Esophagus squamous epithelium (tissue), 5 donors: ENCODE measurements at places on chromosomes 2 and 18.

GRCh38 chr18:79526468-79527460 is 131.0 kb downstream of the NFATC1 start:
- DNase-seq = no peak

DNA sequence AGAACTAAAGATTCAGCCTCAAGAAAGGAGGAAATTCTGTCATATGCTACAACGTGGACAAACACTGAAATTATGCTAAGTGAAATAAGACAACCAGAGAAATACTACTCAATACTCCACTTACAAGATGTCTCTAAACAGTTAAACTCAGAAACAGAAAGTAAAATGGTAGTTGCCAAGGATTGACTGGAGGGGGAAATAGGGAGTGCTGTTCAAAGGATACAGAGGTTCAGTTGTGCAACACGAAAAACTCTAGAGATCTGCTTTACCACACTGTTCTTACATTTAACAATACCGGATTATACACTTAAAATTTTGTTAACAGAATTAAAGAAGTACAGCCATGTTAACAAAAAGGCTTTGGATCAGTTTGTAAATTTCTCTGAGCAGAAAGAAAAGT is 39.8 kb upstream of the C2orf15 start:
- no peak for DNase-seq

DNA sequence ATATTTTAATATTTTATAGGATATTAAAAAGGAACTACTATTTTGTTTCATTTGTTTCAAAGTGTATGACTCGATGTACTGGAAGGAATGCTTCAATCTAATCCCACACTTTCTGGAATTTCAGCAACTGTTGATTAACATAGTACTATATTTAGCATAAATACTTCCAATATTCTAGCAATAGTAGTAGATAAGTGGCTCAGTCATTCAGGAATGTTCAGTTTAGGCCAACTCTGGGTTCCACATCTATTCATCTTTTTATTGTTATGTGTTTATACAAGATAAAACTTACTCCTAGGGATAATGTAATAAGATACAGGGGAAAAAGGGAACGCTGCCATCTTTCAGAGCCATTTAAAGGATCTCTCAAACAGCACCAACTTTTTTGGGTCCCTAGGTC is 22.3 kb upstream of the ORC2 start:
- no peak for DNase-seq

DNA sequence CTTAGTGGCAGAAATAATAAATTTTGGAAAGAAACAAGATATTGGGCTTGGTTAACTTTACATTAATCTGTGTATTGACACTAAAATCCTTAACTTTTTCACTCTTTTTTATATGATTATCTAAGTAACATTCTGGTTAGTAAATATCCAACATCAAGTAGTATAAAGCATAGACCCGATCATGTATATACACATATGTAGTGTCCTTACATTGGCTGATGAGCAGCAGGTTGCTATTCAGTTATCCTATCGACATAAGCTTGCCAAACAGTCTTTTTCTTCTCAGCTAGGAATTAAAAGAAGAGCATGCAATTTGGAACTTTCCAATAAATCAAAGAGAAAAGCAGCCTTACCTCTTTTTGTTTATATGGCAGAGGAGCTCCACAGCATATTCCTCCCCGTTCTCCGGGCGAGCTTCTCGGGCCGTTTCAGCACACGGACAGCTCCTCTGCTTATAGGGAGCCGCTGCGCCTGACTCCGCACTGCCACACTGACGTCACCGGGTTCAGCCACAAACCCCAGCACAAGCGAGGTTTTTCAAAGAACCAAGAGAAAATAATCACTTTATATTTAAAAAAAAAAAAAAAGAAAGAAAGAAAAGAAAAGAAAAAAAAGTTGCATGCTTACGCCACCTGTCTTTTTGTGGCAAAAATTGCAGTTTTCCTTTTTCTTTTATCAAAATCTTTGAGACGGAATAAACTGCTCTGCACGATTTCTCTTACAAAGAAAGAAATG is at the start of gene SCG2:
Gene SCG2, minus strand, starts transcription at position 430 of the 735 bp plus-strand sequence. CDS start 3,079 bp downstream, outside the sequence.
- DNase-seq = no peak

- DNase-seq = no peak
Measured at GRCh38 chr18:45780568-45780967, 44.9 kb upstream of the SIGLEC15 start.

DNA sequence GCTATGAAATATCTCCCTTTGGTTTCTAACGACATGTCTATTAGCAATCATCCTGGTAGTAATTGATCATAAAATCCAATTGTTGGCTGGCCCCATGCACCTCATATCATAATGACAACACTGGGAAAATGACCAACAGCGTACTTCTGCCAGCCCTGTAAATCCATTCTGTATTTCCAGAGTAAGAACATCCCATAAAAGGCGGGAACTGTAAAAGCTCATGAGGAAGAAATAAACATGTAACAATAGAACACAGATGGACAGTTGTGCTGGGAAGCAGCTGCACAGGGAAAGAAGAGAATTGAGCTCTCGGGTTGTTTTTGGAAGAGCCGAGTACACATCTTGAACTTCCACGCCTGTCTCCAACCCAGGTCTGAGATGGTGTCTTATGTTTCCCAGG is 218.7 kb downstream of the CMPK2 start:
- no peak for DNase-seq
